ENCODE measurements at places on chromosomes 4 and X. TPM values are rescaled to one million over a fixed set of nuclear protein-coding genes. Genes with fewer than 3 reads are reported as not detected.

Gene FGFBP2
- total RNA-seq = not detected

Gene ARMCX6
- total RNA-seq = 42.0 TPM

Gene COL4A6
- 17.2 TPM for total RNA-seq

Gene PIR
- total RNA-seq = 49.8 TPM

Gene PNMA3
- 0.25 TPM for total RNA-seq

Gene SPANXD
- total RNA-seq = not detected

Gene EREG
- 38.9 TPM for total RNA-seq

Gene RAB40A
- total RNA-seq = not detected

Gene UBQLN2
- total RNA-seq = 23.2 TPM

Gene BTK
- 0.15 TPM for total RNA-seq

Gene STOX2
- total RNA-seq = 2.1 TPM

Gene ZCCHC12
- 0.21 TPM for total RNA-seq

Gene ART3
- not detected for total RNA-seq

Gene HNRNPDL
- 217 TPM for total RNA-seq

Gene GPR34
- total RNA-seq = 0.06 TPM

Gene LANCL3
- total RNA-seq = not detected

Gene DSPP
- not detected for total RNA-seq
